Foreskin keratinocyte (primary cell): ENCODE measurements at places on chromosomes 2 and 18. TPM values are rescaled to one million over a fixed set of nuclear protein-coding genes. Genes with fewer than 3 reads are reported as not detected.

Gene MYO5B
- total RNA-seq, result 6.8 and 8.4 TPM in 2 replicates

DNA sequence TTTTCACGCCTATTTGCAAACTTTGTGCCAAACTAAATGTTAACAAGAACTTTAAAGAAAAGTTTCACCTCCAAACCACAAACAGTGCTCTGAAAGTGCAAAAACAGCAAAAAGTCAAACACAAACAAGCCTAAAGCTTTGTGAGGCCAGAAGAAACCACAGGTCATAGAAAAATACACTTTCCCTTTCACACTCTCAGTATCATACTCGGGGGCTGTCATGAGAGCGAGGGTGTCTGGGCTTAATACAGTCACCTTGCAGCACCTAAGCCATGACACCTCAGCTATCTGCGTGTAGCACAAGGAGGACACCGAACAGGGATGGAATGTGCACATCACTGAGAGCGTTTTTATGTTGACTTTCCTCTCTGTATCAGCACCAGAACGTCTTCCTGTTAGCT is 26.6 kb upstream of the SEH1L start:
- no peak for DNase-seq

- DNase-seq, result no peak
Measured at GRCh38 chr2:793236-793635, 116.0 kb upstream of the TMEM18 start.

DNA sequence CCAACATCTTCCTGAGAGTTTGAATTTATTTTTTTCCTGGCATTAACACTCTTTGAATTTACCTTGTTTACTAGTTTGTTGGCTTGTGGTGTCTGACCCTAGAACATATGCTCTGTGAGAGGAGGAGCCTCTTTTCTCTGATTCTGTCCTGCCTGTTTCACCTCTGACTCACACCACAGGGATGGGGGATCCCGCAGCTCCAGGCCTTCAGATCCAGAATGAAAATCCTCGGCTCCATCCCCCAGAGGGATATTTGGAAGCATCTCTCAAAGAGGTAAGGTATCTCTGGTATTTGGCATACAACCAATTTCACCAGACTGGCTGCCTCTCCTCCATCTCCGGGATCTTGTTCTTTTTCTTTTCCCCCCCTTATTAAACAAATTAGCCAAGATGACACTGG is 104.7 kb downstream of the GPR39 start:
- peak; percentile 42 for DNase-seq

DNA sequence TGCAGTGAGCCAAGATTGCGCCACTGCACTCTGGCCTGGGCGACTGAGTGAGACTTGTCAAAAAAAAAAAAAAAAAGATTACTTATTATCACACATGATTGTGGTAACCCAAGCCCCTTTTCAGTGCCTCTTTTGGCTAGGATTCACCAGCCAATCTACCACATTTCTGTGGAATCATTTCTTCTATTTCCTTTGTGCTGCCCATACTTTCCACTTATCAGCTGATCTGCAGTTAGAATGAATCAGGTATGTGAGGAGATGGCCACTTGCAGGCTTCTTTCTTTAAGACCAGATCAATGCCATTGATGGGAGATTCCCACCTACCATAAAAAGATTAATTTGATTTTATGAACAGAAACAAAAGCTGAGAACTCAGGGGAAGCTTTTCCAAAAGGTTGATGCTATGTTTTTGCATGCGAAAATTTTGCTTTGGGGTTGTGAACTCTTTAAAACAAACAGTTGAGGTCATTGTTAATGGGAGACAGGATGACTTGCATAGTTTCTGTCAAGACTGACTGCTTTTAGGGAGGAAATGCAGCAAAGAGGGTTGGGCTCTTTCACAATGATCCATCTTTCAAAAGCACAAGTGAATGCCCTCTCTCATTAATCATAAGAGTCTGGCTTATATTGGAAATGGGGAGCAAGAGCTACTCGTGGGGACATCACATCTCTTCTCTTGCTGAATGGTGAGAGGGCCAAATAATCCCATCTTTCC is 66.9 kb upstream of the CYP26B1 start:
- DNase-seq, result peak; percentile 27

DNA sequence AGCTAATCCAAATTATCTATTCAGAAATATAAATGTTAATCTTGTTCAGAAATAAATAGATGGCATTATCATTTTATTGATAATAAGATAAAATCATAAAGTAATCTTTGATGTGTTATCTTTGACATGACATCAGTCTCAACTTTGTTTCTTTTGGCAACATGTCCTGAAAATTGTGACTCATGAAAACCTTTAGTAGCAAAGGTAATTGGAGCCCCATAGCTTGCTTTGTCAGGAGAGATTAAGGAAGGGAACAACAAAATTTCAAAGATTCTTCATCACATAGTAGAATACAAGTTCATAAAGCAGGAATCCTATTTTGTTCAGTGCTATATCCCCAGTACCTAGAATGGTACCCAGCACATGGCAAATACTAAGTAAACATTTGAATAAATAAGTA is 165.4 kb downstream of the KCNE4 start:
- no peak for DNase-seq

GRCh38 chr2:197086500-197086899 is 160.0 kb upstream of the PGAP1 start:
- DNase-seq, result no peak

- peak; percentile 8 for DNase-seq
Measured at GRCh38 chr2:24621779-24622538, 130.9 kb downstream of the NCOA1 start.

DNA sequence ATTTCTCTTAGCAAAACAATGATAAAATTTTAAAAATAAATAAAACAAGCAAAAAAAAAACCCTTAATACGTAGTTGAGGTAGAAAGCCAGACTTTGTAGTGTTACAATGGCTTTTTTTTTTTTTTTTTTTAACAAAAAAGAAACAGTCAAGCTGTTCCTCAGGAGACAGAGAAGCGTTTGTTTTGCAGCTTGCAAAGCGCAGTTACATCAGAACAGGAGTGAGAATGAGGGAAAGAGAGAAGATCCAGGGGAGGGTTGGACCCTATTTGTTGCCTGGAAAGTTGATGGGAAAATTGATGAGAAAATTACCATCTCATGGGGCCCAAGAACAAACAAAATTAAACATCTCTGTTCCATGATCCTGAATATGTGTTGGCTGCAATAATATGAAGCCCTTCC is 146.5 kb downstream of the NETO1 start:
- DNase-seq, result no peak

DNA sequence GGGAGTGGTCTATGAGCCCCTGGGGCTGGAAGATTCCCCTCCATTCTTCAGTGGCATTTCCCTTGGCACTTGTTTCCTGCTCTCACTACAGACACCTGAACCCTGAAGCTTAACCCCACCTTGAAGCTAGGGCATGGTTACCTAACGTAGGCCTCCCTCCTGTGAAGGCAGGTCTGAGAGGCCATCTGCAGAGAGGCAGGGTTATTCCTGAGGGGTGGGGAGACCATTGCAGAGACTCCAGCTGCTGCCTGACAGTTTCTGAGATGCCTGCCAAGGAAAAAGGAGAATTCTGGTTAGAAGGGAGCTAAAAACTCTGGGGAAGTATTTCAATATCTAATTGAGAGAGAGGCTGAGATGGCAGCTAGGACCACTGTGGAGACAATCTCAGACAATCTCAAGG is 119.3 kb upstream of the NDUFV2 start:
- DNase-seq, result no peak

- DNase-seq, result no peak
Measured at GRCh38 chr2:28606986-28607441, 111.2 kb downstream of the PLB1 start.

Gene CABLES1
- total RNA-seq, result 0.24 and 0.35 TPM in 2 replicates

DNA sequence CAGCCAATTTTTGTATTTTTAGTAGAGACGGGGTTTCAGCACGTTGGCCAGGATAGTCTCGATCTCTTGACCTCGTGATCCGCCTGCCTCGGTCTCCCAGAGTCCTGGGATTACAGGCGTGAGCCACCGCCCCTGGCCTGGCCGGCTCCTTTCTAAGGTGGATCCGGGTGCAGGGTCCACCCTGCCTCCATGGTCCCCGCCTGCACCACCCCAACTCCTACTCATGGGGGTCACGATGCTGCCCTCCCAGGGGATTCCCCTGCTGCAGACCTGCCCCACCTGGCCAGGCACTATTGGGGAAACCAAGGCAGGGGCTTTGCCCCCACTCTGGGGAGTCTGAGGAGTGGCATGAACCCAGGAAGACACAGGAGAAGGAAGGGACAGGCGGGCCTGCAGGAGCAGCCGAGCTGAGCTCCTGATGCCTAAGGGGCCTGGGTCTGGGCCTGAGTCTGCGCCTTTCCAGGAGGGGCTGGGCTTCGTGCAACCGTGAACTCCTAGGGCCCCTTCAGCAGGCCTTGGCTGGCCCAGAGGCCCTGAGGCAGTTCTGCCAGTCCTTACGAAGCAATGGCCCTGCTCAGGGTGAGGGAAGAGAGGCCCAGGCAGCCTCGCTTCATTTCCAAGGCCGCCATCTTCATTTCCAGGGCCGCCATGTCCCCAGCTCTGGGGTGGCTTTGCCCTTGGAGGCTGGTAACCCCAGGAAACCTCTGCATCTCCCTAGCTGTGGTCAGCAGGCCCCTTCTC is 67.2 kb upstream of the SMAD7 start:
- no peak for DNase-seq

Gene UGT1A8
- total RNA-seq, result not detected in 2 replicates

DNA sequence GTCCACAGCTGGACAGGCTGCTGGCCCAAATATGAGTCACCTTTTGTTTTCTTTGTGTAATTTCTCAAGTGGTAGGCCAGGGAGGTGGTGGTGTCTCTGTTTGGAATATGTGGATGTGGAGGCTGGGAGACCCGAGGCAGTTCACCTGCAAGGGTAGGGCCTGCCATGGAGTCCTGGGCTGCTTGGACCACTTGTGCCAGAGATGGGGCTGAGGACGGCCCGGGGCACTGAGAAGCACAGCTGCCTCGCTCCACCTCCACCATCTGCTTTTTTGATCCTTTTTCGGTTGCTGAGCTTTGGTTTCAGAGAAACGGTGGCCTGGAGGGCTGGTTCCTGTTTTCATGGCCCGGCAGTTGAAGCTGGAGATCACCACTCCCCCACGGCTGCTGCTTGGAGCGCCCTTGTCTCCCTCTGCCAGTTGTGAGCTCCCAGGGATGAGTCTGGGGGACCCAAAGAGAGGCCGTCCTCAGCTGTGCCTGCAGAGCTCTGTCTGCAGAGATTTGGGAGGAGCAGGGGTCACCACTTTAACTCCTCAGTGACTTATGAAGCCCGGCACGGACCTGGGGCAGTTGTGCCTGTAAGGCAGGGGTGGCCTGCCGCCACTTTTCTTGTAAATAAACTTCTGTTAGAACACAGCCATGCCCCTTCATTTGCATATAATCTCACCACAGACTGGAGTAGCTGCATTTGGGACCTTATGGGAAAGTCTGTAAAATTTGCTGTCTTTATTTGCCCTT is 67.6 kb upstream of the MCFD2 start:
- no peak for DNase-seq
